PC-3 (cell line): ENCODE measurements at places on chromosomes 2 and 18. TPM values are rescaled to one million over a fixed set of nuclear protein-coding genes. Genes with fewer than 3 reads are reported as not detected.

DNA sequence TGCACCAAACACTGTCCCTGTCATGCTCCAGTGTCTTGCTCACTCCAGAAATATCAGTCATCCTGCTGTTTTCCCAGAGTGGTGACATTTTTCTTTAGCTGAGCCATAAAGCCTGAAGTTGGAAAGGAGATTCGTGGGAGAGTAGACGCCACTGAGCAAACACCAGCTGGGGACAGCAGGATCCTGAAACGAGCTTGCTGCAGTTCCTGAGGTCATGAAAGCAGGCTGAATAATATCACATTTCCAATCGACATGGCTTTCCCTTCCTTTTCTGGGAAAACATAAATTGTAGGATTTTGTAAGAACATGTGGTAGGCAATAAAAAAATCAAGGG, 276.4 kb downstream of the CDCA7 start:
- H3K4me3 ChIP-seq, result no peak overlapping the region
- H3K4me1 ChIP-seq, result 0 out of 2 replicates have a peak, but pooled peaks cover 4% of the 10 kb centered on the region
- H3K27ac ChIP-seq, result no peak overlapping the region
- DNase-seq, result peak; percentile 22
- no peaks in the 10 kb centered on the region for H3K27me3 ChIP-seq

GRCh38 chr2:12903272-12903671, 186.5 kb downstream of the TRIB2 start:
- H3K36me3 ChIP-seq, result no peaks in the 10 kb centered on the region
- no peak overlapping the region for H3K27ac ChIP-seq
- peaks cover 16% of the 10 kb centered on the region for H3K4me1 ChIP-seq
- no peak for DNase-seq
- H3K4me3 ChIP-seq, result no peak overlapping the region

DNA sequence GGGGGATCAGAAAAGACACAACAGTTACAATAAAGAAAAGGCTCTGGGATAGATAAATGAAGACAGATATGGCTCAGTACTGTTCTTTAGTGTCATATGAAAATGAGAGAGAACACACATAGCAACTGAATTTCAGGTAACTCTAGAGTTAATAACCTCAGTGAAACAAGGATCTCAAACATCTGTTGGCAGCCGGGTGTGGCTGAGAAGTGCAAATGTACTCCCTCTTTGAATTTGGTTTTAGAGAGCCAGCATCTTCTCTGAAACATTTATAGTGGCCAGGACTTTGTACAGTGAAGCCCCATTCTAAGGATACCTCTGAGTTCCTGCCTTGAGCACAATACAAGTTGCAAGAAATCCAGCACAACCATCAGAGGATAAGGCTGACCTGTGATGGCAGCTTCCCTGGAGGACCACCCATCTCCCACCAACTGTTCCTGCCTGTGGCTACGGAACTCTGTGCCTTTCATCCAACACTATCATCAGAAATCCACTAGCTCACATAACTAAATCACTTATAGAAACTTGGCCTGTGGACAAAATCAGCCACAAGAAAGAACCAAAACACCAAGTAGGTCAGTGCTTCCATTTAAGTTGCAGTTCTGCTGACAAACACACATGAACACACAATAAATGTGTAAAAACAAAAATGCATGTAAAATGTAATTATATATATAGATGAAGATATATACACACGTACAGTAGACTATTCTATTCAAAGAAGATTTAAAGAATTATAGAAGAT, 37.3 kb upstream of the PEX13 start:
- no peak for DNase-seq
- H3K27me3 ChIP-seq, result no peaks in the 10 kb centered on the region
- H3K4me3 ChIP-seq, result no peak overlapping the region
- H3K27ac ChIP-seq, result no peak overlapping the region

DNA sequence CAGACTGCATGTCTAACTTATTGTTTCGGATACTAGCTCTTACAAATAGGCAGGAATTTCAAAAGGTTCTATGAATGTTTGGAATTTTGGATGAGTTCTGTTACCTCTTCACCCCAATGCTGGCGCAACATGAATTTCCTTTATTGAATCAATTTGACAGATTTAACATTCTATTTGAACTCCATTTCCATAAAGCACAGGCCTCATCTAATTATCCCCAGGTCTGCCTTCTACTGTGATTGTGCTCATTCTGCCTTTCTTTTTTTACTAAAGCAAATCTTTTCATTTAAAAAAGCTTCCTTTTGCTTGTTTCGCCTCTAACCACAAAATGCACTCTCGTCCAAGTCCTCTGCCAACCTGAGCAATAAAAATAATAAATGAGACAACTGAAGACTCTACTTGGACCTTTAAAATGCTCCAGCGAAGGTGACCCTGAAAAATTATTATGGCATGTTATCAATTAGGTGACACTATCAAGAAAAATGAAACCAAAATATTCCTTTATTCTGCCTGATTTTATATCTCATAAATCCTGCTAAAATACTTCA, 922.9 kb upstream of the FSHR start:
- no peak for DNase-seq
- H3K36me3 ChIP-seq, result no peaks in the 10 kb centered on the region
- H3K27me3 ChIP-seq, result no peaks in the 10 kb centered on the region
- H3K4me3 ChIP-seq, result no peak overlapping the region

GRCh38 chr2:109646961-109647360, 32.8 kb downstream of the SOWAHC start:
- no peak for DNase-seq
- H3K36me3 ChIP-seq, result no peaks in the 10 kb centered on the region
- H3K27me3 ChIP-seq, result no peaks in the 10 kb centered on the region

The OSBPL6 gene
- 2.8 and 4.0 TPM in 2 replicates for total RNA-seq
